ENCODE measurements at places on chromosomes 3 and 15.

- DNase-seq = peak; percentile 80
Observed at GRCh38 chr3:20041197-20041780, 1.0 kb downstream of the KAT2B start.

DNA sequence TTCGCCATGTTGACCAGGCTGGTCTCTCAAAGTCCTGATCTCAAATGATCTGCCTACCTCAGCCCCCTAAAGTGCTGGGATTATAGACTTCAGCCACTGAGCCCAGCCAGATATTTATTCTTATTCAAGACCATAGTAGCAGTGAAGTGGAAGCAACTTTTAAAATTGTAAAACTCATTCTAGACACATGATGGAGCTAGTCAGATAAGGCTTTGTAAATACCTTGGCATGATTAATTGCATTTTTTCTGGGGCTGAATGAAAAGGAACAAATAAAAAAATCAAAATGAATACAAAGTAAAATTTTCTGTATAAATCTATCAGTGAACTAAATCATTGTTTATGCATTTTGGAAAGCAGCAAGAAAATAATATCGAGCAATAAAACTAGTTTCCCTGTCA lies 4.1 kb upstream of the MYO1E start:
- DNase-seq = no peak

DNA sequence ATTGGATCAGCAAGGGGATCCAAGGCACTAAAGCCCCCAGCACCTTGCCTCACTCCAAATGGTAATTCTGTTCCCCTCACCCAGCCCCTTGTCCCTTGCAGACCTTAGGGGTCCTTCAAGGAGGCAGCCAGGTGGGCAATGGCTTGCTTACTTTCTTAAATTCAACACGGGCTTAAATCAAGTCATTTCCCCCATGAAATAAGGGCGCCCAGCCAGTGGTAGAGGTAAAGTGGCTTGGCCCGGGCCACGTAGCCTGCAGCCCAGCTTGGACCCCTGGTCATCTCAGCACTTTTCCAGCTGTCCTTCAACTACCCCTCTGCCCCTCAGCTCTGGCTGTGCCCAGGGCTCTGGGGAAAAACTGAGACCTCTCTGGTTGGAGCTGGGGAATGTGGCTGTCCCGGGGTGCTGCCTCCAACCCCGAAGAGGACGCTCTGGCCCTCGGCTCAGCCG lies 1.2 kb downstream of the PSTPIP1 start:
- DNase-seq = no peak

- no peak for DNase-seq
Observed at GRCh38 chr15:44595246-44595645, 58.3 kb downstream of the EIF3J start.

- no peak for DNase-seq
Observed at GRCh38 chr3:183283886-183284285, 30.8 kb downstream of the B3GNT5 start.

- DNase-seq = no peak
Observed at GRCh38 chr3:14370720-14371572, 31.5 kb upstream of the SLC6A6 start.

- no peak for DNase-seq
Observed at GRCh38 chr3:152941859-152942258, 106.9 kb downstream of the P2RY1 start.

DNA sequence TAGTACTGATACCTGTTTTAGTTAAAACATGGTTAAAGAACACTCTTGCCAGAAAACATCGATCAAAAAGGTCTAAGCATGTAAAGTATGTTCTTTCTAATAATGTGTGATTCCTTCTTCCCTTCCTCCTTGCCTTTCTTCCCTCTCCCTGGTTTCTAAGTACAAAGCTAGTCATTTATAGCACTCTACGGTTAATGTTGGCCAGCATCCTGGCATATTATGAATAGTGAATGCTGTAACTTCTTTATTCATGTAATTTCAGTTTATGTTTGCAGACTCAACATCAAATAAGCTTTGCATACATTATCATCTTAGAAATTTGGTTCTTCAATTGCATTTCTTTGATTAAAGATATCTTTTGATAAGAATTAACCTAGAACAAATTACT lies 27.1 kb downstream of the P2RY12 start:
- no peak for DNase-seq

DNA sequence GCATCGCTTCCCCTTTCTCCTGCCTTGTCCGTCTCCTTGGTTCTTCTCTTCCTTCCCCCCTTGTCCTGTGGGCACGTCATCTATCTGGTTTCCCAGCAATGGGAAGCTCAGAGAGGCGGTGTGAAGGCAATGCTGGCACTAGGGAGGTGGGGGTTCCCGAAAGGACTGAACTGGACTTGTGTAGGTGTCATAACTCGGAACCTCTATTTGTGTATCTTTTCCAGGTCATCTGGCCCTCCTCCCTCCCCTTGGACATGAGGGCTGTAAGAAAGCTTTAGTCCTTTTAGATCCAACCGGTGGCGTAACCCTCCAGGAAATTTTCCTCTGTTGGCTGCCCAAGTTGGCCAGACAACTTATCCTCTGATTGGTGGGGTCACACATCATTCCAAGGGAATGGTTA lies 231.5 kb upstream of the TLE3 start:
- DNase-seq = no peak

GRCh38 chr15:37100966-37101215 lies 542 bp upstream of the MEIS2 start:
- DNase-seq = no peak

- DNase-seq = peak; percentile 43
Observed at GRCh38 chr3:197117114-197117513, 87.5 kb upstream of the MELTF start.

- no peak for DNase-seq
Observed at GRCh38 chr3:13975686-13976085, 95.8 kb upstream of the WNT7A start.

DNA sequence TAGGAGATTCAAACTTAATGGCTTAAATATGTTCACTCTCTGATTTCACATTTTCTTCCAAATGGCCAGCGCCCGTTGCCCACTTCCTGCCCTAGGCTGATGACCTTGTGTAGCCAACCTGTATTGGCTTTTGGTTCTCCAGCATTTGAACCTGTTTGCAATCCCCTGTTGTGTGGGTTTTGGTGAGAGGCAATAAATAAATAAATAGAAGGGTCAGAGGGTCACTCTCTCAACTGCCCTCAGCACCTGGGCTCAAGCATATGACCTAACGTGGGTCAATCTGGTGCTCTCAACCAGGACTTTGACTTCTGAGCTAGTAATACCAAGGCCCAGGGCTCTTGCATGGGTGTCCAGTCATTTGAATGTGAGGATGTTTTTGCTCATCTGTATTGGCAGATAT lies 1.8 kb upstream of the SRP14 start:
- no peak for DNase-seq

GRCh38 chr3:62201438-62202035 lies 171.8 kb downstream of the FEZF2 start:
- DNase-seq = peak; percentile 24

- DNase-seq = no peak
Observed at GRCh38 chr3:189573004-189573403, 58.2 kb upstream of the TP63 start.

DNA sequence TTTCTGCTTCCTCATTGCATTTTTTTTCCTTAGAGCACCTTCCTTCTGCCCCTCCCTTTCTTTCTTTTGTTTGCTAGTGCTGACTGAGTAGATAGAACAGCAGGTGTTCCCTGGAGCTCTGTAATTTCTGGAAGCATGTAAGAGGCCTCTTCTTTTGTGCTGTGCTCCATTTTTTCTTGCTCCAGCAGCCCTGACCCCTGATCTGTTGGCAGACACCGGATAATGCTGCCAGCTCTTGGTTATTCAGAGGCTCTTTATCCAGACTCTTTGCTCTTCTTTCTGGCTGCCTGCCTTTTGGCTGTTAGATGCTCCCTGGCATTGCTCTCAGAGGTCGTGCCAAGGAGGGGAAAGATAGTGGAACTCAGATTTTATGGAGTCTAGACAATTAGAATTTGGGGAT lies 104.4 kb upstream of the RBMS3 start:
- DNase-seq = no peak

- no peak for DNase-seq
Observed at GRCh38 chr3:23219552-23219951, 16.4 kb downstream of the UBE2E2 start.

- no peak for DNase-seq
Observed at GRCh38 chr15:22950256-22950990, 29.7 kb downstream of the CYFIP1 start.

- DNase-seq = no peak
Observed at GRCh38 chr3:148588291-148588690, 109.4 kb upstream of the AGTR1 start.

DNA sequence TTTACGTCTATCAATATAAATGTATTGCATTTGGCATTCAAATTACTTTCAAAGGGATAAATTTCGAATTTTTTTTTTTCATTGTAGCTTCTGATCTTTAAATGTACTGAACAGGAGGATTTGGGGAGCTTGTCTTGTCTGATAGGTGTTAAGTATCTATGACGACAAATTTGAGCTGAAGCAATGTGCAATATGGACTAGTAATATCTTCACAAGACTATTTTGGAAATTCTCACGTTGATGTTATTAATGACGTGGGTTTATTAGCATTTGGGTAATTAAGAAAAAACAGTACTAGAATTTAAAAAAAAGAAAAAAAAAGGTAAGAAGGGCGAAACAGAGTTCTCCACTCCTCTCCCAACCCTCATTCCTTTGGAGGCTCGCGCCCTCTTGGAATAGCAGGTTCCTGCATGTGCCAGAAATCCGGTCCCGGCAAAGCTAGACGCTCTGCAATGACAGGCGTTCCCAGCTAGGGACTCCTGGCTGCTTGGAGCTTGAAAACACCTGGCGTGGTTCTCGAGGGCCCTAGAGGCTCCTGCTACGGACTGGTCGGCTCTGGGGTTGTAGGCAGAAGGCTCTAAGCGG lies 648 bp upstream of the P2RY1 start:
- DNase-seq = no peak

GRCh38 chr3:95350049-95350448 lies 1287.2 kb downstream of the NSUN3 start:
- DNase-seq = no peak

DNA sequence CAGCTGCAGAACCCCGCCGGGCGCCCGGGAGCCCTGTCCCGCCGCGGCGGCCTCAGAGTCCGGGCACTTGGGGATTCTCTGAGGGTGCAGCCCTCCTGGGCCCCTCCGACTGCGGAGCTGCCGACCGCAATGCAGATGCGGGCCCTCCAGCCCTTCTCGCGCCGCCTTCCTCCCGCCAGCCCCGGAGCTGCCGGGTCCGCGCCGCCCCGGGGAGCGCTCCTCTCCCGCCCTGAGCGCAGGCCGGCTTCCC lies 320 bp upstream of the ACAN start:
- no peak for DNase-seq

- no peak for DNase-seq
Observed at GRCh38 chr3:52223449-52224408, 1.7 kb downstream of the TLR9 start.

GRCh38 chr3:11282250-11283138 lies 10.3 kb downstream of the ATG7 start:
- DNase-seq = no peak

DNA sequence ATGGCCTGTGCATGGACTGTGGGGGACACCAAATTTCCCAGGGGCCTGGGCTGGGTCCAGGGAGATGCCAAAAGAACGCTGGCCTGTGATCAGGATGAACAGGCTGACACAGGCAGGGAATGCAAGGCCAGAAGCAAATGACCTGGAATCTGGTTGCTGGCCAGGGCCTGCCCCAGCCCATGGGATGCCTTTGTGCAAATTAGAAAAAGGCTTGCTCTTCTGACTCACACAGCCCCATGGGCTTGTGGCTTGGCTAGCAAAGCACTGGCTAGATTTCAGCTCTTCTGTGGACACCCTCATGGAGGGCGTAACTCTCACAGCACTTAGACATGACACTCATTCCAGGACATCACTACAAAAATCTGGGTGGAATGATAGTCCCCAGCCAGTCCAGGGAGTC lies 356.0 kb downstream of the SHQ1 start:
- DNase-seq = no peak

- no peak for DNase-seq
Observed at GRCh38 chr3:41076399-41076798, 122.9 kb upstream of the CTNNB1 start.

DNA sequence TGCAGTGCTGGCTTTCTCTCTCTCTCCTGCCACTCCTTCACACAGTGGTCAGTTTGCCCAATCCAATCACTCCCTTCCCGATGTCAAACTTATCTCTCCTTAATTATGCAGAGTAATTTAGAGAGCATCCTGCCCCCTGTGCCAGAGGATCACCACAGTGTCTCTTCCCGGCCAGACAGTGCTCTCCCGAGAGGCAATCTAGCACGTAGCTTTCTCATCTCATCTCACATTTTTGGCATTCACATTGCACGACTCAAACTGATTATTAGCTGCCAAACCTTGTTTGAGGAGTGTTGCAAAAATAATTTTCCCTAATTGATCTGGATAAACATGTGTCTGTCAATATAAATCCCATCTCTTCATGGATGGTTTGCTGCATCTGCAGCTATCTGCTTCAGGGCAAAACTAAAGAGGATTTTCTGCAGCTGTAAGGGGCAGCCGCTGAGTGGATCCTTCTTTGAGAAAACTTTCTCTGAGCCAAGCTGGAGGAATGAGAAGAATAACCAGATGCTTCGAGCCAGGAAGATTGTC lies 37.8 kb downstream of the SSUH2 start:
- DNase-seq = no peak

DNA sequence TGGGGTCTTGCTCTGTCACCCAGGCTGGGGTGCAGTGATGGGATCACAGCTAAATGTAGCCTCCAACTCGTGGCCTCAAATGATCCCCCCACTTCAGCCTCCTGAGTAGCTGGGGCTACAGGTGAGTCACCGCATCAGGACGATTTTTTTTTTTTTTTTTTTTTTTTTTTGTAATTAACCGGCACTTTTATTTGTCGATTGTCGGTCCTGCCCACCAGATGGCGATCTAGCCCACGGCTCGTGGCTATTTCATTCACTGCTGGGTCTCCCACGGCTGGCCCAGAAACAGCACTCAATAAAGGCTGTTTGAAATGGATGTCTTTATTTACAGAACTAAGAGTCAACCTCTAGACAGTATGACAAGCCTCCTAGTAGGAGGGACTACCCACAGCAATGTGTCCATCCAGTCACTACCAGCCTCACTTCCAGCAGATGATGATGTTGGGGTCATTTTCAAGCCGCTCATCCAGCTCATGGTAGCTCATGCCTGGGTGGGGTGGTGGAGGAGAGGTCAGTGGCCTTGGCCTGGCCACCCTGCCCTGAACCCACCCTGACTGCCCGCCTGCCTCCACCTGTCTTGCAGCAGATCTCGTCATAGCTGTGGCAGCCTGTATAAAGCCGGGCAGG lies 1.8 kb upstream of the ZMYND10 start:
- DNase-seq = peak; percentile 70

GRCh38 chr3:182487143-182487542 lies 306.2 kb upstream of the ATP11B start:
- DNase-seq = no peak

GRCh38 chr3:30873671-30874070 lies 20.8 kb downstream of the GADL1 start:
- DNase-seq = no peak

GRCh38 chr3:147945968-147946519 lies 536.9 kb downstream of the ZIC1 start:
- DNase-seq = no peak

DNA sequence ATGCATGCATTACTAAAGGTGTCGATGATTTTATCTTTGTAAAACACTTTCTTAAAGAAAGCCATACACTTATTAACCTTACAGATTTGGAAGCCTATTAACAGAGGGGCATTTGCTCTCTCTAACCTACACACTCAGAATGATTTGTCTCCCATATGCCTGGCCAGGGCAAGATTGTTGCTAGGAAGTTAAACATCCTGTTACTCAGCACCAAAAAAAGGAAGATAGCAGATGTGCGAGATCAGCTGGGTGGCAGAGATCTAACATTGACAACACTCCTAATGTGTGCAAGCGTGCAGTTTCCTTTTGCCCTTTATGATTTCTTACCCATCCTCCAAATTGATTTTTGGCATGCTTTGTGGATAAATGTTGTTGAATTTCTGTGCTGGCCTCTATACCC lies 73.9 kb upstream of the TMEM108 start:
- DNase-seq = no peak

Data from activated CD4-positive, alpha-beta T cell treated with anti-CD3 and anti-CD28 coated beads, Interleukin-2, Interleukin-4, amounts not matched to agents 100 ng/mL and 50 ng/mL, durations not matched to agents 16 hours and 8 hours (primary cell).